ENCODE measurements at places on chromosomes 4 and X. TPM values are rescaled to one million over a fixed set of nuclear protein-coding genes. Genes with fewer than 3 reads are reported as not detected.

F8A2 gene
- total RNA-seq, result not detected

RPS6KA3 gene
- 34.3 TPM for total RNA-seq

NXT2 gene
- 4.2 TPM for total RNA-seq

RHOXF2B gene
- total RNA-seq, result not detected
